ENCODE measurements at places on chromosomes 11 and 22.

DNA sequence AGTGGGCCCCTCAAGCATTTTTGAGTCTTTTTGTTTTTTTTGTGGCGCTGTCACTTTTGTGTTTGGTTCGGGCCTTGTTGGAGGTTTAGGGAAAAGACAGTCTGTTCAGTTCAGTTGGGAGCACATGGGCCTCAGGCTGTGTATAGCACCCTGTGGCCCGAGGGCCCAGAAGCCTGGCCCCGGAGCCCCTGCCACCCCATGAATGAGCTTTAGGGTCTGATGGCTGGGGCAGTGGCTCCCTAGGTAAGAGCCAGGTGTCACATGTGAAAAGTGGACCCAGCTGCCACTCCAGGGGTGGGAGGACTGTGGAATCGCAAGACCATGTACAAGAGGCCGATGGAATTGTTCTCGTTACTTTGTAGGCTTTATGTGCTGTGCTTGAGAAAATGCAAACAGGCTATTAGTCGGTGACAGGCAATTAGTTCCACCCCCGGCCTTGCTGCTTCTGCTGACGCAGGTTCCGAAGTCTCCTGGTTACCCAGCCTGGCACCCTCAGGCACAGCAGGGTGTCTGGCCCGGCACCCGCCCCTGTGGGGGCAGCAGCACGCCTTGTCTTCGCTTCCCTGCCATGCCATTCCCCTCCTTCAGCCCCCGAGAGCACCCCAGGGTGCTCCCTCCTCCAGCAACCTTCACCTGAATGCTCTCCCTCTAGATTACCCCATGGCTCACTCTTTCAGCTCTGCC, 38.2 kb upstream of the PARVG start:
- no peak for DNase-seq

- DNase-seq: no peak
These were observed 70.0 kb upstream of the B3GAT1 start for GRCh38 chr11:134481933-134482527.

DNA sequence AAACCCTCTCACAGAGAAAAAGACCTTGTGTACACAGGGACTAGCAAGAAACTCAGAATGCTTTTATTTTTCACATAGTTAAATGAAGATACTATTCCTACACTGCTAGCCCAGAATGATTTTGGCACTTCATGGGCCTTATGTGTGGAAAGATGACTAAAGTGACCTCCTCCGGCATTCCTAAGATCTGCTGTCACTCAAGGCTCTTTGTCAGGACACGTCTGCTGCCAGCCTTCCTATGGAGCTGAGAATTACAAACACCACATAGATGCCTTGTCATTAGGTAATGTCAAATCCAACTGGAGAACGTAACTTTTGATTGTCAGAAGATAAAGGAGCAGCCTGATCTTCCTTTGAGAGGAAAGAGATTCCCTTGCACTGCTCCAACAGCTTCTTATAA, 249.1 kb downstream of the FAT3 start:
- no peak for DNase-seq

DNA sequence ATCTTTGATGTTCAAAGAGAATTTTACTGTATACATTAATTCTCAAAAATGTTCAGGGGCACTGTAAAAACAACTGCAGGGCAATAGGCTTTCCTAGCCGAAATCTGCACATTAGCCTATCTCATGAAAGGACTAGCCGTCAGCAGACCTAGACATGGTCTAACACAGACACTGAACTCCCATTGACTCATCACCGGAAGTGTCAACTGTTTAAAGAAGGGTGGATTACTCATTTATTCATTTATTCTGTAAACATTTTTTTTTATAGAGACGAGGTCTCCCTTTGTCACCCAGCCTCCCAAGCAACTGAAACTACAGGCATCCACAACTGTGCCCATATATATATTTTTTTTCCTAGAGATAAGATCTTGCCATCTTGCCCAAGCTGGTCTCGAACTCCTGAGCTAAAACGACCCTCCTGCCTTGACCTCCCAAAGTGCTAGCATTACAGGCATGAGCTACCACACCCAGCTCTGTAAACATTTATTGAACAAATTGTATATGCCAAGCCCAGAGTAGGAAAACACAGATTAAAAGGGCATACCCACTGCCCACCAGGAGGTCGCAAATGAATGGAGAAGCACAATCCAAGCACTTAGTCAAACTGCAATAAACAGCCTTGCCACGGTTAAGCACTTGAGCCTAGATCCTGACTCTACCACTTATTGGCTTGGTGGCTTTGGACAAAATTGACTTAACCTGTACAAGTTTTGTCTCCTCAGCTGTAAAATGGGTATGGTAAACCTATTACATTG, 26.6 kb downstream of the RAB30 start:
- DNase-seq: no peak

DNA sequence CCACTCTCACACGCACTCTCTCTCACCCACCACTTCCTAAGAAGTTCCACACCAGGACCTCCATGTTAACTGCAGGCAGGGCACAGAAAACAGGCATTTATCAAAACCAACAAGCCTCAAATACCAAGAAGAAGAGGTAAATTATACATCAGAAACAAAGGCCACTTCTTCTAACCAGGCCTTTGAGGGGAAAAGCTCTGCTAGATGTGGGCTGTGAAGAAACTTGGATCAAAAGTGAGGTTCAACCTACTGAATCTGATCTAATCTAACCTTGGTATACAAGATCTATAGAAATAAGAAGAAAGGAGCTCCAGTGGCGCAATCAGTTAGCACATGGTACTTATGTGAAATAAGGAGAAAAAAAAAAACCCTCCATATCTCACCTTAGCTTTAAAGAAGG, 91.9 kb downstream of the FAM168A start:
- DNase-seq: no peak

GRCh38 chr22:37633089-37633624, 6.3 kb upstream of the SH3BP1 start:
- no peak for DNase-seq

DNA sequence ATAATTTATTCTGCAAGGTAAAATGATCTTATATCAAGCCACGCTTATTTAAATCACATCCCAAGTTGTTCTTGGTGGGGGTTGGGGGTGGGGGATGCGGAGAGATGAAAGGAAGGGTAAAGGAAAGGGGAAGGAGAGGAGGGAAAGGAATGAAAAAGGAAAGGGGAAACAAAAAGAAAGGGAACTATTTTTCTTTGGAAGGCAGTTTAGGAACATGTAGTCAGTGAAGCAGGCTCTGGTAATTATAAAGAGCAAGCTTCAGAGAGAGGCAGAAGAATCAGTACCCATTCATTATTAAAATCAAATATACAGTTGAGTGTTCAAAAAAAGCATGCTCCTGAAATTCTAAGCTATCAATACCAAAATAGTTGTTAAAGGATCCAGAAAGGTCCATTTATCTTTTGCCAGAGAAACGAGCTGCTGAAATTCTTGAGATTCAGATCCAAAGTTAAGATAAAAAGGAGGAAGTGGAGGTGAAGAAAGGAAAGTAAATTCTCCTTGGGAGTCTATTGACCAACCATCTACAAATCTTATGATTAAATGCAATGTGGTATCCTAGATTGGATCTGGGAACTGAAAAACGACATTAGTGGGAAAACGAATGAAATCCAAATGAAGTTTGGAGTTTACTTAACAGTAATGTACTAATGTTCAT, 107.4 kb downstream of the SGSM3 start:
- no peak for DNase-seq

- DNase-seq: no peak
These were observed 26.1 kb downstream of the TYR start for GRCh38 chr11:89203814-89204213.

DNA sequence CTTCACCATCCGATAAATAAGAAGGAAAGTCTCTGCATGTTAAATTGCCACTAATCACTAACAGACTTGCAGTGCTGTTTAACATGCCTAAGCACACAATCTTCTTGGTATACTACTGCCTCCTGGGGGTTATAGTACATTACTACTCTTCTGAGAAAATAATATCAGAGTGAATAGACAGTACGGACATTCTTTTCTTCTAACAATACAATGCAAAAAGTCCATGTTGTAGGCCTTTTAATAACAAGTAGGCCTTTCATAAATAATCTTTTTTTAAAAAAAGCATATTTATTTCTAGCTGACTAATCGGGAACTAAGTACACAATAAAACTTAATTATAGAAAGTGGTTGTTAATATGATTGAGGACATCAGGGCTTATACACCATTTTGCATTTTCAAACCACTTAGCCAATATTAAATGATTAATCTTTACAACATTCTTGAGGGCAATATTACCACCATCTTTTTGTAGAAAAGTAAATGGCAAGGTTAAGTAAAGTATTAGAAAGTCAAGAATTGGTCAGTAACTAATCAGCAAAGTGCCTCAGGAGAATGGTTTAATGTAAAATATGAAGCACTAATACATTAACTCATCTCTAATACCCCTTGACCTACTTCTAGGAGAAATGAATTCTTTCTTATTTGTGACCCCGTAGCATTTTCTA, 84.7 kb downstream of the TTC28 start:
- no peak for DNase-seq

GRCh38 chr22:22935056-22935545, 47.5 kb downstream of the IGLL5 start:
- DNase-seq: no peak

- DNase-seq: no peak
These were observed 1.4 kb upstream of the FTH1 start for GRCh38 chr11:61968758-61969390.

All from stimulated activated CD4-positive, alpha-beta T cell treated with anti-CD3 and anti-CD28 coated beads, Interleukin-1b, Interleukin-23, amount 100 ng/mL, for 1 hour (primary cell).